ENCODE measurements at places on chromosomes 7 and 10.

- DNase-seq, result no peak
Measured at GRCh38 chr7:16034353-16034752, 347.9 kb upstream of the MEOX2 start.

- DNase-seq, result no peak
Measured at GRCh38 chr10:34985823-34986222, 104.3 kb downstream of the CUL2 start.

DNA sequence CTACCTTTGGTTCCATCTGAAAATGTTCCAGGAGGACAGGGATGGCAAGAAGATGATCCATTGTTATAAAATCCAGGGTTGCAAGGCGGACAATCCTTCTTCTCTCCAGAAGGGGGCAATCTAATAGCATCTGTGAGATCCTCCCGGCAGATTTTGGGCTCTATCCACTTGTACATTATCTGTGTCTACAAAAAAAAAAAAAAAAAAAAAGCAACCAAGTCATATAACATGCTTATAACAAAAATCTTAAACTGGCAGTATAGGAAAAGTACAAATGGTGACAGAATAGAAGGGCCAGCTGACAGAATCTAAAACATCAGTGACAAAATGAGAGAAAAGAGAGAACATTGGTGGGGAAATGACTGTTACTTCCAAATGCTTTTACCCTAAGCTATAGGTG lies 132.7 kb downstream of the ELAPOR2 start:
- DNase-seq, result no peak

GRCh38 chr7:135782377-135782776 lies 33.8 kb upstream of the FAM180A start:
- DNase-seq, result no peak

- no peak for DNase-seq
Measured at GRCh38 chr7:127598318-127598717, 4.8 kb downstream of the FSCN3 start.

- DNase-seq, result no peak
Measured at GRCh38 chr10:125006188-125006680, 64.3 kb downstream of the ZRANB1 start.

DNA sequence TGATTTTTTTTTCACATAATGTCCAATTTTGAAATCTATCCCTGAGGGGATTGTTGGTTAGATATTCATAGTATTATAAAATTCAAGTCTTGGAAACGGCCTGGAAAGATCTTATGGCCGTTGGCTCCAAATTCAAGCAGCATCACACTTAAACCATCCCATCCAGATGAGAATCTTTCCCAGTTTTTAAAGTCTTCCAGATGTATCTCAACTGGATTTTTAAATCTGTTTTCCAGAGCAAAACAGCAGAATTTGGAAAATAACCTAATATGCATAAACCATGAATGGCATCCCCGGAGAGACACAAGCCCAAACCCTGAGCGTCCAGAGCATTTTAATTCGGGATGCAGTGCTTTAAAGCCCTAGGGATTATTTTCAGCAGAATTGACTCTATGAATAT lies 208.2 kb upstream of the PRKCQ start:
- DNase-seq, result no peak

GRCh38 chr10:30080161-30080560 lies 20.8 kb upstream of the JCAD start:
- no peak for DNase-seq

- DNase-seq, result no peak
Measured at GRCh38 chr7:73869011-73869798, 8.2 kb downstream of the TMEM270 start.

DNA sequence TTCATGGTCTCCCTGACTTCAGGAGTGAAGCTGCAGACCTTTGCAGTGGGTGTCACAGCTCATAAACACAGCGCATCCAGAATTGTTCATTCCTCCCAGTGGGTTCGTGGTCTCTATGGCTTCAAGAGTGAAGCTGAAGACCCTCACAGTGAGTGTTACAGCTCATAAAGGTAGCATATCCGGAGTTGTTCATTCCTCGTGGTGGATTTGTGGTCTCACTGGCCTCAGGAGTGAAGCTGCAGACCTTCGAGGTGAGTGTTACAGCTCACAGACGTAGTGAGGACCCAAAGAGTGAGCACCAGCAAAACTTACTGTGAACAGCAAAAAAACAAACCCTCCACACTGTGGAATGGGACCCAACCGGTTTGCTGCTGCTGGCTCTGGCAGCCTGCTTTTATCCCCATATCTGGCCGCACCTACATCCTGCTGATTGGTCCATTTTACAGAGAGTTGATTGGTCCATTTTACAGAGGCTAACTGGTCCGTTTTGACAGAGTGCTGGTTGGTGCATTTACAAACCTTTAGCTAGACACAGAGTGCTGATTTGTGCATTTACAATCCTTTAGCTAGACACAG lies 308.8 kb downstream of the PTPRN2 start:
- DNase-seq, result no peak

GRCh38 chr10:85596389-85596788 lies 770.2 kb downstream of the GRID1 start:
- DNase-seq, result no peak

GRCh38 chr7:112334366-112334765 lies 115.9 kb upstream of the IFRD1 start:
- DNase-seq, result no peak

GRCh38 chr7:115297656-115298055 lies 375.8 kb downstream of the MDFIC start:
- no peak for DNase-seq

GRCh38 chr7:1669954-1670893 lies at the start of gene ELFN1:
Gene ELFN1, plus strand, starts transcription at chr7:1670277. Its CDS starts 74,320 bp downstream, at chr7:1744597.
- no peak for DNase-seq

- no peak for DNase-seq
Measured at GRCh38 chr10:30294476-30295240, 54.4 kb downstream of the MTPAP start.

DNA sequence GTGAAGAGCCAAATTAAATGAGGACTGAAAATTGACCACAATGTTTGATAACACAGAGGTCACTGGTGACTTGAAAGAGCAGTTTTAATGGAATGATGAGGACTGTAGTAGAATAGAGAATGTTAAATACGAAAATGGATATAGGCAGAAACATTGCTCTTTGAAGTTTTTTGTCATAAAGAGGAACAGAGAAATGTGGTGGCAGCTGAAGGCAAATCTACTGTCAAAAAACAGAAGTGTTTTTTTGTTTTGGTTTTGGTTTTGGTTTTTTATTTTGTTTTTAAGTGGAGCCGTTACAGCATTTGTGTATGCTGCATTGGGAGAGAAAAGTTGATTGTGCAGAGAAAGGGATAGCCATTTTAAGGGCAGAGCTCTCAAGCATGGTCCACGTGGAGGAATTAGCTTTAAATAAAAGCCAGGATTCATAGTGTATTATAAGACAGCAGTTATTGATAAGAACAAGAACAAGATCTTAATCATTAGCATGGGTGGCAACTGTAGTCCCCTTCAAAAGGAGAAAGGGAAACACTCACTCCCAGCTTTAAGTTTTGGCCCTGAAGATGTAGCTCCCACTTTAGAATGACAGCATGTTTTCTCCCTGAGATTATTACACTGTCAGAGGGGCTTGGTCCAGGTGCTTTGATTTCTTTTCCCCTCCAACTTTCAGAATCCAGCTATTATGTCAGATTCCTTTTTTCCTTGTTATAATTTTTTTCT lies 156.7 kb upstream of the BET1 start:
- no peak for DNase-seq

DNA sequence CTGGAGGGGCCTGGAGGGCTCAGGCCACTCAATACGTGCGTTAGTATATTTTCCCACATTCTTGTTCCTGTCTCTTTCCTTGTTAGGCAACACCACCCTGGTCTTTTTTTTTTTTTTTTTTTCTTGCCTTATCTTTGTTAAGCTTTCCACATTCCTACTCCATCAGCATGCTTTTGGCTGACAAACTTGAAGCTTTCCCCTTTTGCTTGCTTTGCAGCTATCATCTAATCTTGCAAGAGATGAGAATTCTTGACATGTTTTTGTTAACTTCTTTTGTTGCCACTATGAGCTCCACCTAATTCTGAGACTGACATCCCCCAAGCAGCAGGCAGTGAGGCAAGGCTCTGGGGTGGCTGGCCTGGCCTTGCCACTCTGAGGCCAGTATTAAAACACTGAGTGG lies 52.5 kb upstream of the NRP1 start:
- no peak for DNase-seq

- no peak for DNase-seq
Measured at GRCh38 chr7:94412762-94413322, 18.1 kb downstream of the COL1A2 start.

DNA sequence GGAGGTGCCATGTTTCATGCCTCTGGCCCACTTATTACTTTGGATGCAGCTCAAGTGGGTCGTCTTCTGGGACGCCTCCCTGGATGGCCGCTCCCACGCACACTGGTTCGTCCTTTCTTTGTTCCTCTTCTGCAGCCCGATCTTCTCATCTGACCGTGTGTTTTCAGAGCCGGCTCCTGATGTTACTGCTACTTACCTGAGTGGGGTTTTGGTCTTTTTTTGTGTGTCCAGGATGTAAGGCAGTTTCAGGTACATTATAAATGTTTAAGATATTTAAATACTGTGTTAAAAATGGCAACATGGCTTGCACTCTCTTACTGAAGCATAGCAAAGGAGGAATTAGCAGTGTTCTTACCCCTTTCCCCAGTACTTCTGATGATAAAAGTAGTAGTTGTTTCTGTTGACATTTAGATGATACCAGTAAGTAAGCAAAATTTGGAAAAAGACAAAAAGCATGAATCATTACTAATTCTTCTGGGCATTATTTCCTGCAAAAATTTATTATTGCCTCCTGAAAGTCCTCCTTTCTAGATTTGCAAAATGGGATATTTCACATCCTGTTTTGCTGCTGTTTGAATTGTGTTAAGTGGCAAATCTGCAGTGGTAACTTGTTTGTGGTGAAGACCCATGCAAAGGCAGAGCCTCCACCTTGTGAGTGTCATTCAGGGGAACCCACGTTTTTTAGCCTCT lies 59.4 kb downstream of the SHH start:
- DNase-seq, result no peak

GRCh38 chr7:31874631-31875386 lies 187.8 kb downstream of the PPP1R17 start:
- no peak for DNase-seq

Measured in NCI-H187 (cell line).